ENCODE measurements at places on chromosomes 12 and 14.

- no peak for DNase-seq
Measured at GRCh38 chr12:57159311-57159710, 11.9 kb upstream of the LRP1-AS start.

- no peak for DNase-seq
Measured at GRCh38 chr14:88203291-88203690, 119.8 kb downstream of the KCNK10 start.

GRCh38 chr14:56108057-56108456 is 10.2 kb upstream of the PELI2 start:
- no peak for DNase-seq

GRCh38 chr12:92336641-92337040 is 191.0 kb upstream of the BTG1 start:
- DNase-seq: no peak

GRCh38 chr14:104136472-104137296 is 1.7 kb upstream of the KIF26A start:
- peak; percentile 23 for DNase-seq

DNA sequence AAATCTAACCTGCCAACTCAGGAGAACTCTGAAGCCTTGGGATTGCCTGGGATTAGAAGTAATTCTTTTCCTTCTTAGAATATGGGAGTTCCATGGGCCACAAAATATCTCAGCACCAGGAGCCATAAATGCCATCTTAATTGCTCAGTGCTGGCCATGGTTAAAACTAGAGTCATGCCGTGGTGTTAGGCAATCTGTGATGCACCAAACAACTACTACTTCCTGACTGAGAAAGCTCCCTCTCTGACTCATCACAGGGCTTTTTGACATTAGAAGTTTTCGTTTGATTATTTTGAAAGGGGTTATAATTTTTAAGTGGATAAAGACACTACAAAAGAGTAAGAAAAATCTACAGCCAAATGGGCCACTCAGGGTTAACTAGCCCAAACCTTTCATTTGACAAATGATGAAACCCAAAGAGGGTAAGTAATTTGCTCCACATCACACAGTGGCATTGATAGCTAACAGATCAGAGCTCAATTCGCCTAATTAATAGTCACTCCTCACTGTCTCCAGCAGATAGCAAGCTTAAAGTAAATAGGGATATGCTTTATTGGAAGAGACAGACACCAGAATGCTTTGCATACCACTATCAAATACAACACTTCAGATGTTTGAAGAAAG is 377.3 kb downstream of the EMP1 start:
- DNase-seq: no peak

- no peak for DNase-seq
Measured at GRCh38 chr14:55382483-55382882, 29.1 kb downstream of the ATG14 start.

DNA sequence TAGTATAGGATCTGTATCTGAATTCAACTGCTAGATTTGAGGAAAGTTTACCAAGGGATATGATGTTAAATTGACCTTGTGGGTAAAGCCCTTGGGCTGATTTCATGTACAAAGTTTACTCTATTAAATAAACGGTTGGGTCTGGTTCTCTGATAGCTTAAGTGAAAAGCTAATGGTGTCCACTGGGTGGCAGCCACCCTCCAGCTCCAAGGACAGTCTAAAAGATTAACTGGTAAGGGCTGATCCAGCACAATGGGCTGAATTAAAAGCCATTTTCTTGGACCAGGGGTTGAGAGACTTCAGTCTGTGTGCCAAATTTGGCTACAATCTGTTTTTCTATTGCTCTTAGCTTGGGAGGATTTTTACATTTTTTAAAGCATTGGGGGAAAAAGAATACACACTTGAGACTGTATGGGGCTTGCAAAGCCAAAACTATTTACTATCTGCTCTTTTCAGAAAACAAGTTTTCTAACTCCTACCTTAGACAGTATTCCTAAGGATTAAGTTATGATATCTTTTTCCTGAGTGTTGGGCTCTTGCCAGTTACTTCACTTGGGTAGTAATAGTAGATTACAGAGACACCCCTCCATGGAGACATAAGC is 116.5 kb downstream of the GPHN start:
- peak; percentile 49 for DNase-seq

DNA sequence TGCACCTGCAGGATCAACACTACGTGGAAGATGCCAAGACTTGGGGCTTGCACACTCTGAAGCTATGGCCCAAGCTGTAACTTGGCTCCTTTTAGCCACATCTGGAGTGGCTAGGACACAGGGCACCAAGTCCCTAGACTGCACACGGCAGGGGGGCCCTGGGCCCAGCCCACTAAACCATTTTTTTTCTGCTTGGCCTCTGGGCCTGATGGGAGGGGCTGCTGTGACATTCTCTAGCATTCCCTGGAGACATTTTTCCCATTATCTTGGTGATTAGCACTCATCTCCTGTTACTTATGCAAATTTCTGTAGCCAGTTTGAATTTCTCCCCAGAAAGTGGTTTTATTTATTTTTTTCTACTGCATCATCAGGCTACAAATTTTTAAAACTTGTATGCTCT is 1080.7 kb downstream of the LRFN5 start:
- DNase-seq: no peak

DNA sequence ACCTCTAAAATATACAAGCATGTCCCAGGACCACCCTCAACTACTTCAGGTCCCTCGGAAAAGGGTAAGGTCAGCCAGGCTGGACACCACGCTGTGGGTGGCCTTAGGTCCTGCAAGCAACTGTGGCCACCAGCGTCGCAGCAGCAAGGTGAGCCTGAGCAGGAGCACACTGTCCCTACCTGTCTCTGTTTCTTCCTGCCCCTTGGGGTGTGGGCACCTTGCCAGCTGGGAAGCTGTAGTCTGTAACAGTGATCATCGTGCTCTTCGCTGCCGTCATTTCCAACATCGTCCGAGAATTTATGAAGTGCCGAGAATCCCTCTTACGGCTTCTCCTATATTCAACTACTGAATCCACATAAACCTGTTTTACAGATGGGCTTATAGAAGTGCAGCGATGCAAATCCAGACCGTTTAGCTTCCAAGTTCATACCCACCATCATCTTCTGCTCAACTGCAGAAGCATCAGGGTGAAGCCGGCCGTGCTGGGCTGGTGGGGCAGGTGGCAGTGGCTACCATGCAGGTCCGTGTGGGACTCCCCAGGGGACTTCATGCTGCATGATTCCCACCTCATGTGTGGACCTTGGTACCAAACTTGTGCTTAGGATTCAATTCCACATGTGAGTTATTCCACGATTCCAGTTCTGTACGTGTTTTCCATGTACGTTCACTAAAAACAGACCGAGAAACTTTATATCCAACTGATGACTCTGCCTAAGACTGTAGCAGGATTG is 361.3 kb upstream of the SFSWAP start:
- no peak for DNase-seq

DNA sequence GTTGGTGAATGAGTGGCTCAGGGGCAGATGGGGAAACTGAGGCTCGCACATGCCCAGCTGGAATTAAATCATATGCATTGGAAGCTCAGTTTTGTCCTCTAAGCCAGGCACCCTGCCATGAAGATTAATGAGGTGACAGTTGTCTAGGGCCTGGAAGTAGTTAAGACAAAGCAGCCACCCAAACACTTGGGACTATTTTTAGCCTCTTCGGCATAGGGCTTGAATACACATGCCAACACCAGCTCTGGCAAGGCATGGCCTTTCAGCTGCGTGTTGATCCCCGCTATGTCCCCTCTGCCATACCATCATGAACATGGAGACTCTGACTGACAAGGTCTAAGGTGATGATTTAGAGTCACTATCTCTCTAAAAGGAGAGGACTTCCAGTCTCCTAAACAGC is 250.2 kb downstream of the KSR2 start:
- no peak for DNase-seq

DNA sequence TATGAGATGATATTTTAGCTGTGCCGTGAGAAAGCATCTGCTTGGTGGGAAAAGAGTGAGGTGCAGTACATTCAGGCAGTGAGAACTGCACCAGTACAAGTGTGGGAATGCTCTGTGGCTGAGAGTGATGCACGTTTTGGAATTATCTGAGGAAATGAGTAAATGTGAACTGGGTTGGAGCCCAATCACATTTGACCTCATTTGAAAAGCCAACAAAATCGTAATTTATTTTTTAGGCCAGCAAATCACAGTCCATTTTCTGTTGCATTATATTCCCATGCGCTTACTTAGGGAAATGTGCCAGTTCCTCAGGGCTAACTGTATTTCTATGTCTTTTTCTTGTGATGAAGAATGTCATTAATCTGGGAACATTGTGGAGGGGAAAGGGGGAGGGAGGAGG is 77.3 kb downstream of the SNAPC1 start:
- no peak for DNase-seq

DNA sequence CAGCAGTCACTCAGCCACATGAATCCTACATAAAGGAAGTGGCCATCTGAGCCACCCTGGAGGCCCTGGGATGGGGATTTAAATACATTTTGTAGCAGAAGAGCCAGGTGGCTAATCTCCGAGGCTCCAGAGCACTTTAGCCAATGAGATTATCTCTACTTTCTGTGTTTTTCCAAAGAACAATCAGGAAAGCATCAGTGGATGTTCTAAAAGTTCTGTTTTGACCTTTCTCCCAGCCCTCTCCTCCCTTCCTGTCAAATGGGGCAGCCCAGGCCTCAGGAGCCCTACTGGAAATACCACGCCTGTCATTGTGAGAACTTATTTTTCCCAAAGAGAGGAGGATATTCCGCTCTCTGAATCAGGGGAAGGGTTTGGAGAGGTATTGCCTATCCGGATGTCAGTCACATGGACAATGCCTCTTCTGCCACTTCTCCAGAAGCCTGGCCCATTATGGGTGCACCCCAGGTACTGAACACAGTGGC is 336.8 kb upstream of the FKBP4 start:
- DNase-seq: no peak

- DNase-seq: no peak
Measured at GRCh38 chr14:74402401-74403251, 23.4 kb downstream of the SYNDIG1L start.

GRCh38 chr14:32578181-32578580 is 249.1 kb downstream of the AKAP6 start:
- no peak for DNase-seq

DNA sequence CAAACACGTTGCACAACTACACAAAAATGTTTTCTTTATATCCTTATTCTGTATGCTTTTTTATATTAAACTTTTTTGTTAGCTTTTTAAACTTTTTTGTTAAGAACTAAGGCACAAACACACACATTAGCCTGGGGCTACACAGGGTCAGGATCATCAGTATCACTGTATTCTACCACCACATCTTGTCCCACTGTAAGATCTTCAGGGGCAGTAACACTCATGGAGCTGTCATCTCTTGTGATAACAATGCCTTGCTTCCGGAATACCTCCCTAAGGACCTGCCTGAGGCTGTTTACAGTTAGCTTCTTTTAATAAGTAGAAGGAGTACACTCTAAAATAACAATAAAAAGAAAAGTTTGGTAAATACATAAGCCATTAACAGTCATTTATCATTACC is 42.2 kb downstream of the PLEKHA5 start:
- no peak for DNase-seq

Measured in activated CD4-positive, alpha-beta T cell treated with anti-CD3 and anti-CD28 coated beads for 48 hours (primary cell).